ENCODE measurements at places on chromosomes 6 and 20. TPM values are rescaled to one million over a fixed set of nuclear protein-coding genes. Genes with fewer than 3 reads are reported as not detected.
A peak's percentile ranks its signal among the peaks of the same experiment; 100 is the strongest.

REM1 gene
- not detected for total RNA-seq

CDSN gene
- not detected for total RNA-seq

ZNF451 gene
- 53.1 TPM for total RNA-seq

DACT2 gene
- total RNA-seq = 1.4 TPM

EDEM2 gene
- total RNA-seq = 17.5 TPM

OR2B6 gene
- not detected for total RNA-seq

SLC32A1 gene
- total RNA-seq = not detected

ETV7 gene
- 0.24 TPM for total RNA-seq

KIF25 gene
- not detected for total RNA-seq

DNA sequence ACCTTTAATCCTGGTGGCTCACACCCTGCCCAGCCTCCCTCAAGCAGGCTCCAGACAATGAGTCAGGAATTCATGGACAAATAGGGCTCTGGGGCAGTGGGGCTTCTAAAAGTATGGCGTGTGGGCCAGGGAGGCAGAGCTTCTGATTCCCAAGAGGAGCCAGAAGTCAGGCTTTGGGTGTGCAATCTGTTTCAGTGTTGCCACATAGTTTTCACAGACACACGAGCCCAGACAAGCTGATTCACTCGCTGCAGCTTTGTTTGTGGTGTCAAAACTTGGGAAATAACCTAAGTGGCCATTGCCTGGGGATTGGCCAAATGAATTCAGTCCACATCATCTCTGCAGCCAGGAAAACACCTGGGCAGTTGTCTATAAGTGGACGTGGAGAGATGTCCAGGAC lies 9.2 kb downstream of the PEDS1 start:
- DNase-seq = no peak
- H3K27ac ChIP-seq = peak overlapping the region; percentile 91
- H3K27me3 ChIP-seq = no peaks in the 10 kb centered on the region
- peaks cover 66% of the 10 kb centered on the region for H3K4me1 ChIP-seq
- H3K36me3 ChIP-seq = peaks cover 33% of the 10 kb centered on the region

- H3K36me3 ChIP-seq = peaks cover 2% of the 10 kb centered on the region
- DNase-seq = no peak
- no peak overlapping the region for H3K4me3 ChIP-seq
- H3K27ac ChIP-seq = no peak overlapping the region
Measured at GRCh38 chr6:167717867-167718266, 108.8 kb upstream of the AFDN start.

DNA sequence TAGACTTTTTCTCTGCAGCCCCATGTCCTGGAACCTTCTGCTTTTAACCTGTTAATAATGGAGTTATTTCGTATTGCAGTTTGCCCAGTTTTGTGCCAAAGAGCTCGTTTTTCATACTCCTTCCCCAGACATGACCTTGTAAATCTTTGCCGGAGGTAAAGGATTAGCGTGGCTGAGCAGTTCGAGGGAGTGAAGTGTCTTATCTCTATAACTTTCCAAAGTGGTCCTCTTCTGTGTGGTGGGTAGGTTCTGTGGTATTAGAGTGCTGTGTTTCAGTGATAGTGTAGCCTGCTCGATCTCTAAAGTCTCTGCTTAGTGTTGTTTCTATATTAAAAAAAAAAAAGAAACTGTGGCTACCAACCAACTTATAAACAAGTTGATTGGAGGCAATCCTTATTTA lies 67.5 kb downstream of the FARS2 start:
- H3K36me3 ChIP-seq = peaks cover 4% of the 10 kb centered on the region
- H3K4me3 ChIP-seq = no peak overlapping the region
- DNase-seq = no peak
- peaks cover 3% of the 10 kb centered on the region for H3K4me1 ChIP-seq
- H3K27ac ChIP-seq = no peak overlapping the region

DNA sequence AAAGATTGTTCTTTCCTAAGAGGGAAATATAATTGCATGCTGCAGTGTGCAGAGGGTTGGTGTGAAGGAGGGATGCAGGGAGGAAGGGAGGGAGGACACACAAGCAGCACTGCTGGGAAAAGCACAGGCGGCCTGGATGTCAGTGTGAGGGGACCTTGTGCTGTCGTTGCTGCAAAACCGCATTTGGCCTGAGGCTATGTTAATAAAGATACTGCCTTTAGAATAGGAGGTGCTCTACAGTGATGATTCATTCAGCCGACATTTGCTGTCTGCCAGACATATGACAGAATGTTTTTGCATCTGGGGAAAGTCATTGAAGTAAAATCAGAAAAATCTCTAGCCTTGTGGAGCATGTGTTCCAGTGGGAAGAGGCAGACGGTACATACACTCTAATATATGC lies 50.5 kb upstream of the TRIM26 start:
- H3K4me1 ChIP-seq = peaks cover 43% of the 10 kb centered on the region
- no peaks in the 10 kb centered on the region for H3K27me3 ChIP-seq
- no peak overlapping the region for H3K4me3 ChIP-seq
- DNase-seq = no peak
- peak overlapping the region; percentile 84 for H3K27ac ChIP-seq
- H3K36me3 ChIP-seq = peaks cover 13% of the 10 kb centered on the region

- DNase-seq = no peak
- peaks cover 3% of the 10 kb centered on the region for H3K4me1 ChIP-seq
- H3K4me3 ChIP-seq = no peak overlapping the region
Measured at GRCh38 chr20:19929012-19929360, 88.2 kb upstream of the NAA20 start.

- H3K27me3 ChIP-seq = no peaks in the 10 kb centered on the region
- no peak overlapping the region for H3K27ac ChIP-seq
- H3K4me1 ChIP-seq = no peaks in the 10 kb centered on the region
- no peaks in the 10 kb centered on the region for H3K36me3 ChIP-seq
- no peak for DNase-seq
Measured at GRCh38 chr6:156109713-156110112, 654.1 kb upstream of the NOX3 start.

- H3K36me3 ChIP-seq = no peaks in the 10 kb centered on the region
- no peak overlapping the region for H3K27ac ChIP-seq
- no peak for DNase-seq
- no peaks in the 10 kb centered on the region for H3K27me3 ChIP-seq
- H3K4me1 ChIP-seq = peaks cover 2% of the 10 kb centered on the region
Measured at GRCh38 chr20:5822569-5822968, 72.4 kb downstream of the SHLD1 start.

- peaks cover 8% of the 10 kb centered on the region for H3K36me3 ChIP-seq
- H3K4me3 ChIP-seq = peak overlapping the region; percentile 96
- H3K27me3 ChIP-seq = no peaks in the 10 kb centered on the region
- no peak for DNase-seq
Measured at GRCh38 chr6:42049948-42050296, 402 bp upstream of the TAF8 start.

- H3K4me3 ChIP-seq = no peak overlapping the region
- no peak overlapping the region for H3K27ac ChIP-seq
- H3K36me3 ChIP-seq = no peaks in the 10 kb centered on the region
- H3K27me3 ChIP-seq = no peaks in the 10 kb centered on the region
- no peak for DNase-seq
- H3K4me1 ChIP-seq = peaks cover 11% of the 10 kb centered on the region
Measured at GRCh38 chr20:18754653-18755045, 58.9 kb upstream of the SCP2D1 start.

GRCh38 chr6:105459049-105459448 lies 56.2 kb upstream of the PREP start:
- no peaks in the 10 kb centered on the region for H3K4me1 ChIP-seq
- H3K36me3 ChIP-seq = no peaks in the 10 kb centered on the region
- peaks cover under 1% of the 10 kb centered on the region for H3K27me3 ChIP-seq
- no peak overlapping the region for H3K4me3 ChIP-seq

DNA sequence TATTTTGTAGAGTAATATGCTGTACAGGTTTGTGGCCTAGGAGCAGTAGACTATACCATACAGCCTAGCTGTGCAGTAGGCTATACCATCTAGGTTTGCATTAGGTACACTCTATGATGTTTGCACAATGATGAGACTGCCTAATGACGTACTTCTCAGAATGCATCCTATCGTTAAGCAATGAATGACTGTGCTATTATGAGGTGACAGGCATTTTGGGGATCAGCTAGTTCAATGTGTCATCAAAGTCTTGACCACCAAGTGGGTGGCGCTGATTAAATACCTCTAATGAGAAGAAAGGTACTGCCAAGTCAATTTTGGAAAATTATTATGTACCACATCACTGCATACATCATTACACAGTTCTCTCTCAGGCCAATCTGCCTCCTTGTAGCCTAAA lies 190.2 kb downstream of the BACH2 start:
- no peaks in the 10 kb centered on the region for H3K4me1 ChIP-seq
- no peak overlapping the region for H3K4me3 ChIP-seq
- DNase-seq = no peak

- H3K4me3 ChIP-seq = no peak overlapping the region
- H3K36me3 ChIP-seq = no peaks in the 10 kb centered on the region
- H3K27me3 ChIP-seq = no peaks in the 10 kb centered on the region
Measured at GRCh38 chr6:22155551-22155950, 141.3 kb downstream of the PRL start.

GRCh38 chr6:12527339-12527738 lies 189.2 kb upstream of the PHACTR1 start:
- DNase-seq = no peak
- H3K4me3 ChIP-seq = no peak overlapping the region
- H3K4me1 ChIP-seq = no peaks in the 10 kb centered on the region
- no peaks in the 10 kb centered on the region for H3K27me3 ChIP-seq
- no peak overlapping the region for H3K27ac ChIP-seq
- no peaks in the 10 kb centered on the region for H3K36me3 ChIP-seq

DNA sequence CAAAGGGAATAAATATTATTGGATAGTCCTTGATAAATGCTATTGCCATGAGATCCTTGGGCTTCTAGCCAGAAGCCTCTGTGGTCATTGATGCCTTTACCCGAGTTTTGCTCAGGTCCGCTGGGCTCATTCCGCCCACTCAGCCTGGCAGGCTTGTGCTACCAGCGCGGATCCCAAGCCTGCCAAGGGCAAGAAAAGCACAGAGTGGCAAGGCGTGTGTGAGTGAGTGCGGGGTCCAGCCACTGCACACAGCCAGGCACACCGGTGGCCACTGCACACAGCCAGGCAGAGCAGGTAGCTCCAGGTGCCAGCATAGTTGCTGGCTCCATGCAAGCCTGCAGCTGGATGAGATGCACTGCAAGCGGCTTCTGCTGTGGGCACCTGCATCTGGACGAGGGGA lies 38.7 kb downstream of the STK38 start:
- peaks cover 55% of the 10 kb centered on the region for H3K36me3 ChIP-seq
- DNase-seq = no peak
- H3K27ac ChIP-seq = no peak overlapping the region
- H3K4me3 ChIP-seq = no peak overlapping the region
- H3K4me1 ChIP-seq = peaks cover 3% of the 10 kb centered on the region
- no peaks in the 10 kb centered on the region for H3K27me3 ChIP-seq

DNA sequence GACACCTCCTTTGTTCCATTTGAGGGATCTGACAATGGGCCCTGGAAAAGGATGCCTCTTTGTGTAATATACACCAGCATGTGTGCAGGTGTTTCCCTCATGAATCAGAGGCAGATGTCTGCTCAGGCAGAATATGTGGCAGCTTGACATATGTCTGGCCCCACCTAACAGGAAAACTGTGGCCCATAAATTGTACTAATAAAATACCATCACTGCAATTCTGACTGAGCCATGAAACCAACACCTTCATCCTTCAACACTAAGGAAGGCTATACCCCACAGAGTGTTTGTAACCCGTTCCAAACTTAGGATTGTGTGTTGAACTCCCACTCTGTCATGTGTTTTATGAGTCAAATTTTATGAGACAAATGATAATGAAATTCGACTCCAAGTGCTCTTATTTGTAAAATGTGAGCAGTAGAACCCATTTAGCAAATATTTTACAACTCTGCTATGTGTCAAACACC lies 22.7 kb downstream of the LAMA4 start:
- peaks cover 69% of the 10 kb centered on the region for H3K4me1 ChIP-seq
- no peak overlapping the region for H3K4me3 ChIP-seq
- DNase-seq = no peak
- H3K27ac ChIP-seq = peak overlapping the region; percentile 93

DNA sequence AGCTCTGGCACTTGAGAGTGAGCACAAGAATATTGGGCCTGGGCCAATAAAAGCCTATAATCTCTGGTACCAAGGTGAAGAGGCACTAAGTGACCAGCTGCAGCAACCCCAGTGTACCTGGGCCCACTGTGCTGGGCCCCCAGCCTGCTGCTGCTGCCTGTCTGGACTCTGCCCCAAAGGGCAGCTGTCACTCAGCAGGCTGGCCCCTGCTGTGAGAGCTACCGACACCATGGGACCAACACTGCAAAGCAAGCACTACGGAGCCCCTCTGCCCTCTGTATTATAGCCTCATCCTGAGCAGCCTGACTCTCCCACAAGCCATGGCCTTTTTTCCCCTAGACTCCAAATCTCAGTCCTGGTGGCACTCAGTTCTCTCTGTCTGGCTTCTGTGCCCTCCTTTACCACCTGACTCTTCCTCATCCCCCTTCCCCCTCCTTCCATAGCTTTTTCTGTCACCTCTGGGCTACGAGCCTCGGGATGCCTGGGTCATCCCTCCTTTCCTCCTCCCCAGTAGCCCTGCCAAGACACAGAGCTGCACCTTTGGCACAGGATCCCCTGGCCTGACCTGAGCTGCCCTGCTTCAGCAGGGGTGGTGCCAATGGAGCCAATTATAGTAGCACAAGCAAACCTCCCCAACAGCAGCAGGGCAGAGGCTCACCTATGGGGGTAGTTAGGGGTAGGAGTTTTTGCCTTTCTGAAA lies 14.2 kb downstream of the RRP36 start:
- no peak for DNase-seq
- H3K36me3 ChIP-seq = peaks cover 43% of the 10 kb centered on the region
- no peak overlapping the region for H3K4me3 ChIP-seq
- peak overlapping the region; percentile 31 for H3K27ac ChIP-seq
- H3K27me3 ChIP-seq = no peaks in the 10 kb centered on the region

DNA sequence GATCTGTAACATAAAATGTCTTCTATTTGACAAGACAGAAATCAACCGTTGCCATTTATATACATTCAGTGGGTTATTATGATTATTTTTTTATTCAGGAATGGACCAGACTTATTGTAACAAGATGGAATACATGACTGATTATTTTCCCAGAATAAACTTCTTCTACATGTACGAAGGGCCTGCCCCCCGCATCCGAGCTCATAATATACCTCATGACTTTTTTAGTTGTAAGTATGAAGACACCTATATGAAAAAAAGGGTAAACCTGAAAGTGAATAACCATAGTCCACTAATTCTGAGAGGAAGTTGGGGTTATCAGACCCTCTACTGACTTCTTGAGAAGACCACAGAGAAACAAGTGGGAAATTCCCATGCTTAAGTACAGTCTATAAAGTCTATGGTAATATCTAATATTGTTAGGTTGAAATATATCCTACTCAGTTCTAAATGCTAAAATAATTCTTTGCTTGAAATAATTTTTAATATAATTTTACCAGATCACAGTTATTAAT lies 15.9 kb downstream of the OR2A4 start:
- H3K4me1 ChIP-seq = peaks cover 5% of the 10 kb centered on the region
- no peak for DNase-seq
- H3K27me3 ChIP-seq = peaks cover 3% of the 10 kb centered on the region
- H3K4me3 ChIP-seq = no peak overlapping the region

- no peaks in the 10 kb centered on the region for H3K4me1 ChIP-seq
- peaks cover 20% of the 10 kb centered on the region for H3K27me3 ChIP-seq
Measured at GRCh38 chr6:71043902-71044301, 87.0 kb upstream of the B3GAT2 start.
